Suprapubic skin (tissue), 4 donors: ENCODE measurements at places on chromosomes 1 and 21. TPM values are rescaled to one million over a fixed set of nuclear protein-coding genes. Genes with fewer than 3 reads are reported as not detected.

The C1orf53 gene
- total RNA-seq: 10.3 TPM

The SMCP gene
- not detected for total RNA-seq

The TNFRSF4 gene
- 0.42 TPM for total RNA-seq

The SMYD2 gene
- total RNA-seq: 30.2 TPM

The IL20 gene
- 1.0 TPM for total RNA-seq

The MYBPH gene
- total RNA-seq: 0.26 TPM

The FGR gene
- total RNA-seq: 7.6 TPM

The FCRL3 gene
- not detected for total RNA-seq

The PARS2 gene
- total RNA-seq: 4.9 TPM

DNA sequence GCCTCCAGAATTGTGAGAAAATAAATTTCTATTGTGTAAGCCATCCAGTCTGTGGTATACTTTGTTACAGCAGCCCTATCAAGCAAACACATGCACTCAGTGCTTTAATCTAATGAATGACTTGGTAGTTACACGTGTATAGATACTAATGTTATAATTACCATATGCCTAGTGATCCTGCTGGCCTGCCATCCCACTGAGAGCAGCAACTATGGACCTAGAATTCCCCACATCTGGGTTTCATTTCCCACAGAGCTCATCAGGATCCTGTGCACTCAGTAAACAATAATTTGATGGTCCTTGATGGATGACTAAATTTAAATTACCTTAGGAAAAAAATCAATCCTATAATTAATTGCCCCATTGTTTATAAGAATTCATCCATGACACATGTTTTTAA, 86.5 kb upstream of the RGS1 start:
- peaks cover 27% of the 10 kb centered on the region for H3K4me1 ChIP-seq
- no peak overlapping the region for H3K4me3 ChIP-seq
- peak overlapping the region; percentile 58 for H3K27ac ChIP-seq
- no peaks in the 10 kb centered on the region for H3K36me3 ChIP-seq

GRCh38 chr1:167182571-167183320, 37.9 kb upstream of the POU2F1 start:
- no peaks in the 10 kb centered on the region for H3K27me3 ChIP-seq
- no peak overlapping the region for H3K4me3 ChIP-seq
- no peak for DNase-seq

GRCh38 chr21:32645261-32646182, 33.3 kb upstream of the CFAP298 start:
- no peaks in the 10 kb centered on the region for H3K27me3 ChIP-seq
- H3K27ac ChIP-seq: no peak overlapping the region
- DNase-seq: no peak
- H3K4me1 ChIP-seq: no peaks in the 10 kb centered on the region
- peaks cover 69% of the 10 kb centered on the region for H3K36me3 ChIP-seq

DNA sequence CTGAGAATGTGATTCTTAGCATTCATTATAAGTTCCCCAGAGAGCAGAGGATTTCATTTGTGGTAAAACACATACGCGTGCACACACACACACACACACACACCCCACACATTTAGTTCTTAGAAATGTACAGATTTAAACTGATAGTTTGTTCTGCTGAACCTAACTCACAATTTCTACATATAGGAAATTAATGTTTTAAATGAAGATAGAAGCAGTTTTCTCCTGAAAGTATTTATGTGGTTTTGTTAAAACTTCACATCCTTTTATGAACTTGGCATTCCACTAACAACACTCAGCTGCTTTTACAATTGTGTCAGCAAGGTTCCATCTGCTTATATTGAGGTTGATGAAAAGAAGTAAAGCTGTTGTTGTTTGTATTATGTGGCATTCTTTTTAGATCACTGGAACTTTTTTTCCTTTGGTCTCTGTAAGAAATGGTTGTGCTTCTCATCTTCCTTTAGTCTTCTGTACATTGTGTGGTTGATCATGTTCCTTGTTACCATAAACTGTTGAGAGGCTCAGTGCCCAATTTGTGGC, 41.6 kb downstream of the AK4 start:
- H3K27me3 ChIP-seq: no peaks in the 10 kb centered on the region
- no peak for DNase-seq
- no peak overlapping the region for H3K27ac ChIP-seq
- peaks cover 7% of the 10 kb centered on the region for H3K36me3 ChIP-seq
- H3K4me3 ChIP-seq: no peak overlapping the region

DNA sequence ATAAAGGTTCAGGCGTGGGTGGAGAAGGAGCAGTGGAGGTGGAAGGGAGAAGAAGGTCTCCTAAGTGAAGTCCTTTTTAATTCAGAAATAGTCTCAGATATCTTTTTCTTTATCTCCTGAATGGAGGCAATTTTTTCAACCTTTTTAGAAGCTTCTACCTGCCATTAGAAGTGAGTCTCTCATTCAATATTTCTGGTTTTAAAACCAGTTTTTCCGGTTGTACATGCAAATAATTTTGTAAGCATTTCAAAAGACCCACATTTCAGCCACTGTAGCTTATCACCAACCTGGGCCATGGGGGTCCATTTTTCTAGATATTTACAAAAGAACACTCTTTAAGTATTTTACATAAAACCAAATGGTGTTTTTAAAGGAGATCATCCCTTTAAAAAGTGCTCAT, 1280.2 kb downstream of the NCAM2 start:
- no peak overlapping the region for H3K27ac ChIP-seq
- no peaks in the 10 kb centered on the region for H3K4me1 ChIP-seq

GRCh38 chr1:38578271-38578951, 281.2 kb downstream of the RRAGC start:
- no peaks in the 10 kb centered on the region for H3K36me3 ChIP-seq
- no peak overlapping the region for H3K27ac ChIP-seq
- peak overlapping the region; percentile 37 for H3K4me3 ChIP-seq
- DNase-seq: peak; percentile 60

- H3K36me3 ChIP-seq: no peaks in the 10 kb centered on the region
- H3K4me3 ChIP-seq: no peak overlapping the region
- H3K27ac ChIP-seq: no peak overlapping the region
- peaks cover 21% of the 10 kb centered on the region for H3K4me1 ChIP-seq
Observed at GRCh38 chr1:225626698-225627097, 26.2 kb downstream of the ENAH start.

DNA sequence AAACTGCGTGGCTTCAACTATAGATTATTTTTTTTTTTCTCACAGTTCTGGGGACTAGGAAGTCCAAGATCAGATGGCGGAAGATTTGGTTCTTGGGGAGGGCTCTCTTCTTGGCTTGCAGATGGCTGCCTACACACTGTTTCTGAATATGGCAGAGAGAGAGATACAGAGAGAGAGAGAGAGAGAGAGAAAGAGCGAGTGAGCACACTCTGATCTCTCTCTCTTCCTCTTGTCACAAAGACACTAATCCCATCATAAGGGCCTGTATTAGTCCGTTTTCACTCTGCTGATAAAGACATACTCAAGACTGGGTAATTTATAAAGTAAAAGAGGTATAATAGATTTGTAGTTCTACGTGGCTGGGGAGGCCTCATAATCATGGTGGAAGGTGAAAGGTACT, 79.5 kb downstream of the IGSF21 start:
- no peaks in the 10 kb centered on the region for H3K4me1 ChIP-seq
- peaks cover 76% of the 10 kb centered on the region for H3K27me3 ChIP-seq
- no peaks in the 10 kb centered on the region for H3K36me3 ChIP-seq
- no peak overlapping the region for H3K4me3 ChIP-seq
- no peak overlapping the region for H3K27ac ChIP-seq
- DNase-seq: no peak

- no peaks in the 10 kb centered on the region for H3K36me3 ChIP-seq
- no peak overlapping the region for H3K4me3 ChIP-seq
- no peak overlapping the region for H3K27ac ChIP-seq
Observed at GRCh38 chr1:178644308-178645120, 80.5 kb upstream of the RALGPS2 start.

DNA sequence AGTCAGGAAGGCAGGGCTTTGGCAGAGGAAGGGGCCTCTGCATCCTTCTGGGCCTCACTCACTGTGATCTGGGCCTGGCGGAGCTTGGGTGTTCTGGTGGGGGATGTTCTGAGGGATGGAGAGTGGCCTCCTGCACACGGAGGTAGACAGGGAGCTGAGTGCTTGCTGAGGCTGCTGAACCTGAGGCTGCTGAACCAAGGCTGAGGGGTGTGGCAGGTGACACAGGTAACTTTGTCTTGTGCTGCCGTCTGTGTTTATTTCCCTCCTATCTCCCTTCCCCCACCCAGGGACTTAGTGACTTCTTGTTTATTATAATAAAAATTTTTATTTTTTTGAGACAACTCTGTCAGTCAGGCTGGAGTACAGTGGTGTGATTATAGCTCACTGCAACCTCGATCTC, 37.7 kb upstream of the IFNLR1 start:
- H3K27ac ChIP-seq: no peak overlapping the region
- no peak overlapping the region for H3K4me3 ChIP-seq
- DNase-seq: no peak

DNA sequence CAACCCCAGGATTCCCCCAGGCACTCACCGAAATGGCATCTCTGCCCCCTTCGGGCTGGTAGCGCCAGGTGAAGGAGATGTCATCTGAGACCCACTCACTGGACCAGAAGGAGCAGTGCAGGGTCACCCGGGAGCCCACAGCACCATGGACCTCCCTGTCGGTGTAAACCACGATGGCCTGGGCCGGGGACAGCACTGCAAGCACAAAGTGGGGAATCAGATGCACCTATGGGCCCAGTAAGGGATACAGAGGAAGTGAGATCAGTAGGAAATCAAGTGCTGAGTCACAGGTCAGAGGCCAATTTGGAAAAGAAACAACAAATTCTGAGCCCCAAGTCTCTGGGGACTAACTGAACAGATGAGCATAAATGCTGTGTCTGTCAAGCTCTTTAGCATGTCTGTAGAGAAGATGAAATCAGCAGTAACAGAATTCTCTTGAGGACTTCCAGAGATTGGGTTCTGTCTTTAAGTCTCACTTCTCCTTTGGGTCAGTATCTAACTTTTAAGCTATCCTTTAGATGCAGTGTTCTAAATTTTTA, 2.5 kb downstream of the MPZ start:
- peaks cover 22% of the 10 kb centered on the region for H3K4me1 ChIP-seq
- H3K27me3 ChIP-seq: no peaks in the 10 kb centered on the region
- H3K27ac ChIP-seq: no peak overlapping the region
- DNase-seq: no peak
- no peak overlapping the region for H3K4me3 ChIP-seq

DNA sequence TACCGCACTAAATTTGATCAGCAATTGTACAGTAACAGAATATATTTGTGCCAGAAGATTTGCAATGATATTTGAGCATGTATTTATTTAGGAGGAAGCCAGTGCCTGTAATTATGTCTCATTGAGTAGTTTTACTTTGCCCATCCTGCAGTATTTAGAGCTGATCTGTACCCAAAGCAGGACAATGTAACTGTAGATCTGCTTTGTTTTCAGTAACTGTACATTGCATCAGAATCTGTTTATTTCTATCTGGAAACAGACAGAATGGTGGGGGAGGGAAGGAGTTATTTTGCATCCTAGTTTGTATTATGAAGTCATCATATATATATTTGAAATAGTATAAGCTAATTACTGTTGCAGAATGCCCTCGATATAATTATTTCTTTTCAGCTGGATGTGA, 36.2 kb upstream of the LRRC8C start:
- H3K4me3 ChIP-seq: no peak overlapping the region
- no peak overlapping the region for H3K27ac ChIP-seq
- no peaks in the 10 kb centered on the region for H3K27me3 ChIP-seq
- DNase-seq: no peak
- H3K36me3 ChIP-seq: no peaks in the 10 kb centered on the region

DNA sequence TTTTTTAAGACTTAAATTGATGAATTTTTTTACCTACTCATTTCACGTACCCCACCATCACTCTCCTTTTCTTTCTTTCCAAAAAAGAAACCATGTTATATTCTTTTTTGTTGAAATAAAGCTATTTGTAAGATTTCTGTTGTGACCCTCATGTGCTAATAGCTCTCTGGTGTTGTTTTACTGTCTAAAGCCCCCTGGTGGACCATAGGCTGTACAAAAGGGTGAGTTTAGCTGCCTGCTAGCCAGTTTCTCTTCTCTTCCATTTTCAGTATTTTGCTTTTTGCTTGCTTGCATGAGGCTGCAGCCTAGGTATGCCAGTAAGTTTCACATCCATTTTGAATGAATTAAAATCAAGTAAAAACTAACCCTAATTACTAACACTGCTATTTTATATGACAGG, 15.6 kb upstream of the VAMP3 start:
- H3K27ac ChIP-seq: no peak overlapping the region
- no peaks in the 10 kb centered on the region for H3K36me3 ChIP-seq
- H3K27me3 ChIP-seq: no peaks in the 10 kb centered on the region
- DNase-seq: no peak
- no peak overlapping the region for H3K4me3 ChIP-seq
- peaks cover 8% of the 10 kb centered on the region for H3K4me1 ChIP-seq

- H3K27me3 ChIP-seq: no peaks in the 10 kb centered on the region
- no peak for DNase-seq
- peak overlapping the region; percentile 8 for H3K27ac ChIP-seq
- H3K4me3 ChIP-seq: no peak overlapping the region
Observed at GRCh38 chr1:171787686-171788480, 6.4 kb downstream of the METTL13 start.

DNA sequence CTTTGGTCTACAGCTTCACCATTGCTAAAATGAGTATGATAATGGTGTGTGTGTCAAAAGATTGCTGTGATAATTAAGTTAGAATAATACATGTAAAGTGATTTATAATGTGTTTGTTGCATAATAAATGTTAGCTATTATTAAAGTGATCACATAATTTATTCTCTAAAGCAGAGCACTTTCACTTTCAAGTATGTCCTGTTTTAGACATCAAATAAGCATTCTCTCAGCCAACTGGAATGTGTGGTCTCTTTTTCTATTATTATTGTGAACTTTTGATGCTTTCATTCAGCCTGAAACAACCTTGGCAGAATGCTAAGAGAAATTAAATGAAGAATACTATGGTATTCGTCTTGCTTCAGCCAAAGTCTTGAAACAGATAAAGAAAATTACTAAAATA, 102.8 kb upstream of the COL11A1 start:
- no peaks in the 10 kb centered on the region for H3K4me1 ChIP-seq
- no peaks in the 10 kb centered on the region for H3K27me3 ChIP-seq
- no peak for DNase-seq
- H3K27ac ChIP-seq: no peak overlapping the region
- no peak overlapping the region for H3K4me3 ChIP-seq

DNA sequence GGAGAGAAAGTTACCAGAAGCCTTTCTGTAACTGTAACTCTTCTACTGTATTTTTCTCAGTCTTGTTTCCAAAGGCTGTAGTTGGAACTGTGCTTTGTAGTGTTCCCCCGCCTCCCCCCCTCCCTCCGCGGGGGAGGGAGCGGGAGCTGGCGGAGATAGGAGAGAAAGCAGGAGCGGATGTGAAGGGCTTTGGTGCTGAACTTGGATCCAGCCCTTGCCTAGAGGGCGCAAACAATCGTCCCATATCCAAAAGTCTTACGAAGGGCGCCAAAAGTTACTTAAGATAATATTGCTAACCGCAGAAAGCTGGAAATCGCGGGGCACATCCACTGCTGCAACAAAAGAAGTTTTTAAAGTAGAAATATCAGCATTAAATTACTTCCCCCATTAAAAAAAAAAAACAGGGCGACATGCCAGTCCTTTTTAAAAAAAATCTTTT, 2.4 kb upstream of the NFIA start:
- no peaks in the 10 kb centered on the region for H3K27me3 ChIP-seq
- H3K4me3 ChIP-seq: peak overlapping the region; percentile 34
- H3K27ac ChIP-seq: peak overlapping the region; percentile 94
- H3K4me1 ChIP-seq: peaks cover 57% of the 10 kb centered on the region
- H3K36me3 ChIP-seq: no peaks in the 10 kb centered on the region
- DNase-seq: peak; percentile 90
